ENCODE measurements at places on chromosomes 13 and 19.
A peak's percentile ranks its signal among the peaks of the same experiment; 100 is the strongest.

DNA sequence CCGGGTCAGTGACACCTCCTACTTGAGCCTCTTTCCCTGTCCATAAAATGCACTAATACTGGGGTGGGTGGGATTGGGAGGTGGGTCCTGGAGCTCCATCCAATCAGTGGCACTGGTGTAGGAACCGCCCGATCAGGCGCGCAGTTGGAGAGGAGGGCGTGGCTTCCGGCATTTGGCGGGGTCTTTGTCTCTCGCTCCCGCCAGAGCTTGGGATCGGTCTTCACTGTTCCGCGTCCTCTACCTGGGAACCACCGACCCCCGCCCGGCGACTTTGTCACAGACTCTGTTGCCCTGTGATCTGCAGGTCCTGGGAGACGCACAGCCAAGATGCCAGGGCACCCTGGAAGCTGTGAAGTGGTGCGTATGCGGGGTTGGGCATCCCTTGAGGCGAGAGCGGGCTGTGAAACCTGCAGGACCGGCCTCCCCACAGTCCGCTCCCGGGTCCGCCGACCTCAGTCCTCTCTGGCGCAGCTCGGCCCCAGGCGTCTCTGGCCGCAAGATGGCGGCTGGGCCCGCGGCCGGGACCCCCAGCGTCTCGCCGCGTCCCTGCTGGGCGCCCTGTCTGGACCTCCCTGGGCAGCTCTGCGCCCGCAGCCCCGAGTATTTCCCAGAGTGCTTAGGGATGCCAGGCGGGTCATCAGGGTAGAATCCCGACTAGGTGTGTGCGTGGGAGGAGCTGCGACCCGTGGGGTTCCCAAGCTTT, 41.6 kb upstream of the ZNF730 start:
- peak; percentile 66 for DNase-seq

- no peak for DNase-seq
Observed at GRCh38 chr19:29491995-29492577, 33.7 kb upstream of the VSTM2B start.

- peak; percentile 16 for DNase-seq
Observed at GRCh38 chr19:29860492-29860891, 48.7 kb downstream of the CCNE1 start.

GRCh38 chr13:32713397-32713796, 127.1 kb downstream of the PDS5B start:
- no peak for DNase-seq

DNA sequence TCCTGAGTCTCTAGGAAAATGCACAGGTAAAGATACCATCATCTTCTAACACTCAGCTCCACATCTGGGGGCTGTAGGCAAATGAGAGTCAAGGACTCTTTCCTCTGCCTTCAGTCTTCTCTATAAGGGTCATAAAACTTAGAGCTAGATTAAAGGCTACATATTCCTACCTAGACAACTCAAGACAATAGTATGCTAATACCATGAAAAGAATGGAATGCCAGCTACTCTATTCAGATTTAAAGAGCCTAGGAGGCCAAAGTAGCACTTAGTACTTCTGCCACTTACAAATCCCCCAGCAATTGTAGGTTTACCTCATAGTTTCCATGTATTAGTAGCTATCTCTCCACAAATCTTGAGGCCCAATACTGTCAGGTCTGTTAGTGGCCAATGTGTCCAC, 453.0 kb downstream of the SLITRK5 start:
- no peak for DNase-seq

GRCh38 chr13:113040597-113041292, 64.8 kb upstream of the F7 start:
- no peak for DNase-seq

- no peak for DNase-seq
Observed at GRCh38 chr19:58034477-58034793, 610 bp downstream of the ZSCAN1 start.

DNA sequence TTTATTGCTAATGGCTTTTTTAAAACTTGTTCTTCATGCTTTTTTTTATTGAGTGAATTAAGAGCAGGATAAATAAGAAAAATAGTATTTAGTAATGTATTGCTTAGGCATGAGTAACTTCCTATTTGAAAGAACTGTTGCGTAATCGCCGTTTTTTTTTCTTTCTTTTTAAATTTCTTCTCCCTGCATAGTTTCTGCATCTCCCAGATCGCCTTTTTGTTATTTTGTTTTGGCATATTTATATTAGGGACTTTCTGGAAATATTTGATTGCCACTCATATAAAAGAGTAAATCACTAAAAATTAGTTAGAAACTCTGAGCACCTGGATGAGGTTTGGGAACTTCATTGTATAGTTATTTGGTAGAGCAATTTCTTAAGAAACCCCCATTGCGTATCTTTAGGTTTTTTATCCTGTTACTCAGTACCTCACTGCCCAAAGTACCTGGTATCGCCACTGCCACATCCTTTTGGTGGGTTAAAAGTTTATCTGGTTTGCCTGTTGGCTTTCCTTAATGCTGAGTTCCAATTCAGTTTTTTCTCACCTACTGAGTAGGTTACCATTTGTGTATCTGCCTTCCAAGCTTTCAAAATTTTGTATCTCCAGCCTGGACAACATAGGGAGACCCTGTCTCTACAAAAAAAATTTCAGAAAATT, 36.2 kb upstream of the LPAR6 start:
- no peak for DNase-seq

DNA sequence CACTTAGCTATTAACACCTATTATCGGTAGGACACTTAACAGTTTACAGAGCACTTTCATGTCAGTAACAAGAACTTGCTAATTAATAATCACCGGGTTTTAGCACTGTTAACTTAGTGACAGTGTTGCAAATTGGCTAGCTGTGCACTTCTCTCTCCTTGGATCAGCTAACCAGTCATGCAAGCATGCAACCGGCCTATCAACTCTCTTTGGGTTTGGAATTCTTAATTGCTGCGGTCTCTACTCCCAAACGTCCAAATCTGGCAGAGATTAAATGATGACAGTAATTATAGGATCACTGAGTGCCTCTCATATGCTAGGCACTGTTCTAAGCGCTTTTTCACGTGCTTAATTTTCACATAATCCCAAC, 1.2 kb downstream of the EPS15L1 start:
- no peak for DNase-seq

DNA sequence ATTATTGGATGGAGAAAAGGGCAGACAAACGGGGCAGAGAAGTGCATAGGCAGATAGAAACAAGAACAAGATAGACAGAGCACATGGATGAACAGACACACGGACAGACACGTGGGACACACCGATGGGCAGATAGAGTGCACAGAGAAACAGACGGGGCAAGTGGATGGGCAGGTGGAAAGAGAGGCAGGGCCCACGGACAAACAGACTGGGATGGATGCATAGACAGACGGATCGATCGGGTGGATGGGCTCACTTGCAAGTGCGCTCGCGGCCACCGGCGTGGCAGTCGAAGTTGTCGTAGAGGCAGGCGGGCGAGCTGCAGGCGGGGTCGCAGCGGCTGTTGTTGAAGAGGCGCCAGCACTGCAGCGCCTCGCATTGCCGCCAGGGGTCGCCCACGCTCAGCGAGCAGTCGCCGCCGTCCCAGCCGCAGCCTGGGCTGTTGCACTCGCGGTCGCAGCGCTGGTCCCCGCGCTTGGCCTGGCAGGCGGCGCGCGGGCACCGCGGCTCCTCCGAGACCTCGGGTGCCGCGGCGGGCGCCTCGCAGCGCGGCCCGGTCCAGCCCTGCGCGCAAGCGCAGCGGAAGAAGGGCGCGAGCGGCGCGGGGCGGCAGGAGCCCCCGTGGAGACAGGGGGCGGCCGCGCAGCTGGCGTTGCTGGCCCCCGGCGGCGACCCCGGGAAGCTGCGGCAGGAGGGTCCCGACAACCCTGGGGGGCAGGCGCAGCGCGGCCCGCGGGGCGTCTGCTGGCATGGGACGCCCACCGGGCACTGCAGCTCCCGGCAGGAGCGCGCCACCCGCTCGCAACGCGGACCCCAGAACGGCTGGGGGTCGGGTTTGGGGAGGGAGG, 23.3 kb downstream of the NOTCH3 start:
- peak; percentile 72 for DNase-seq

- DNase-seq, result no peak
Observed at GRCh38 chr13:59638404-59638803, 525.3 kb downstream of the DIAPH3 start.
